ENCODE measurements at places on chromosomes 7 and 10.

DNA sequence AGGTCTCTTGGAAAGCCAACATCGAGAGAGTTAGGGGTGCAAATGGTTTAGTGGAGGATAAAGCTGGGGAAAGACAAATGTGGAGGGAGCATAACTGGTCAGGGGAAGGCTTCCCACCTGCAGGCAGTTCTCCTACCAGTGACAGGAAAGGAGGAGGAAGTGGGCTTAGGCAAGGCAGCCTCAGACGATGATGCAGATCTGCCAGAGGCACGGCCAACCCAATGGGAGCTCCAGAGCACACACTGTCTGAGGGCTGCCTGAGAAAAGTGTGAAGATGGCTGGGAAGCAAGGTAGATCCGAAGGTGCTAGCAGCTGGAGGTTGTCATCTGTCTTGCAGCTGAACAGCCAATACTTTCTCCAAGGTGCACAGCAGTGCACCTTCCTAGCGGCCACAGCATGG, 178.8 kb downstream of the C7orf25 start:
- H3K27me3 ChIP-seq, result no peaks in the 10 kb centered on the region
- H3K27ac ChIP-seq, result no peak overlapping the region

GRCh38 chr10:72048450-72049124, 39.8 kb downstream of the SPOCK2 start:
- no peak overlapping the region for H3K4me3 ChIP-seq
- no peaks in the 10 kb centered on the region for H3K36me3 ChIP-seq
- H3K27me3 ChIP-seq, result no peaks in the 10 kb centered on the region
- no peaks in the 10 kb centered on the region for H3K4me1 ChIP-seq

DNA sequence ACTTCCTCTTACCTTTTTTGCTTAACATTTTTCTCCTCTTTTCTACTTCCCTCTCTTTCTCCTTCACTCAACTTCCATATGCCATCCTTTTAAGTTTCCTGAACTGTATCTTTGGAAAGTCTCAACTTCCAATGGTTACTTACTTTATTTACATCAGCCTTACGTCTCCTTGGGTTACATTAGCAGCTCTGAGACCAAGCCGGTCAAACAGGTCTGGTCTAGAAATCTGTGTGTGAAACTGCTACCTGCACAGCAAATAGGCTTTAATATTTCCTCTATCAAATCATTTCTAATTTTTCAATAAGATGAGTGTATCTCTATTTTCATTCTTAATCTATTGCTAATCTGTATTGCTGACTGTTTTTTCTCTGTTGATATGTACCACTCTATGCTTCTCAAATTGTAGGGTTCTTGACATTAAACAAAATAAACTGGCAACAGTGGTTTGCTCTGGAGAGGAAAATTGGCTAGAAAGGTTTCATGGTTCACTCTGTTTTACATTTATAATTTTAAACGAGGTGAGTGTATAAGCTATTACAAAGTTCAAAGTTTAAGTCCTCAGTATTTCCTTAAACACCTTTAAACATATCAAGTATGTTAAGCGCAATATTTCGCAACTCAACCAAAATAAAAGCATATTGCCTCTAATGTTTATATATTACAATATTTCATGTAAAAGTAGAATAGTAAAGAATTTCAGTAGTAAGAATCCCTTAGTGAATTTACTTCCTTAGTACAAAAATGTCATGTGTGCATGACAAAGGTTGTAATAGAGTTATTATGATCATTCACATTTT, 3.6 kb upstream of the SEMA3C start:
- H3K27ac ChIP-seq, result no peak overlapping the region
- peaks cover 5% of the 10 kb centered on the region for H3K27me3 ChIP-seq
- no peak overlapping the region for H3K4me3 ChIP-seq
- no peaks in the 10 kb centered on the region for H3K4me1 ChIP-seq
- no peaks in the 10 kb centered on the region for H3K36me3 ChIP-seq

DNA sequence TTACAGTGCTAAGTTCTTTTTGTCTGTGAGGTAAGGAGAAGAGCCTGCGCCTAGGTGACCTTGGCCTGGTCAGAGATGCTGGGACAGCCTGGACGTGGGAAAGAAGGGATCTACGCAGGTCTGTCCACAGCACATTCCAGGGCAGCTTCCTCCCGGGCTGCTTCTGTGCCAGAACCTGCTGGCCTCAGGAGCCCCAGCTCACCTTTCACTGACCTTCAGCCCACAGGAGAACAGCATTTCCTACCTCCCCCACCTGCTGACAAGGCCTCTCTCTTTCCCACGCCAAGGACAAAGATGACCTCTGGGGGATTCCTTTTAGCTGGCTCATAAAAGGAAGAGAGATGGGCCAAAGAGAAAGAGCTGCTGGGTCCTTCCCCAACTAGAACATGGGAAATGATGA, 260.6 kb downstream of the KCNMA1 start:
- H3K27me3 ChIP-seq, result no peaks in the 10 kb centered on the region
- H3K36me3 ChIP-seq, result no peaks in the 10 kb centered on the region
- DNase-seq, result no peak
- no peak overlapping the region for H3K4me3 ChIP-seq

- no peaks in the 10 kb centered on the region for H3K36me3 ChIP-seq
- no peak overlapping the region for H3K4me3 ChIP-seq
- no peaks in the 10 kb centered on the region for H3K27me3 ChIP-seq
Measured at GRCh38 chr10:90032519-90032918, 331.1 kb downstream of the KIF20B start.

Measured in H1 (cell line).